ENCODE measurements at places on chromosomes 7 and 10. TPM values are rescaled to one million over a fixed set of nuclear protein-coding genes. Genes with fewer than 3 reads are reported as not detected.

The TEX36 gene
- not detected for total RNA-seq

DNA sequence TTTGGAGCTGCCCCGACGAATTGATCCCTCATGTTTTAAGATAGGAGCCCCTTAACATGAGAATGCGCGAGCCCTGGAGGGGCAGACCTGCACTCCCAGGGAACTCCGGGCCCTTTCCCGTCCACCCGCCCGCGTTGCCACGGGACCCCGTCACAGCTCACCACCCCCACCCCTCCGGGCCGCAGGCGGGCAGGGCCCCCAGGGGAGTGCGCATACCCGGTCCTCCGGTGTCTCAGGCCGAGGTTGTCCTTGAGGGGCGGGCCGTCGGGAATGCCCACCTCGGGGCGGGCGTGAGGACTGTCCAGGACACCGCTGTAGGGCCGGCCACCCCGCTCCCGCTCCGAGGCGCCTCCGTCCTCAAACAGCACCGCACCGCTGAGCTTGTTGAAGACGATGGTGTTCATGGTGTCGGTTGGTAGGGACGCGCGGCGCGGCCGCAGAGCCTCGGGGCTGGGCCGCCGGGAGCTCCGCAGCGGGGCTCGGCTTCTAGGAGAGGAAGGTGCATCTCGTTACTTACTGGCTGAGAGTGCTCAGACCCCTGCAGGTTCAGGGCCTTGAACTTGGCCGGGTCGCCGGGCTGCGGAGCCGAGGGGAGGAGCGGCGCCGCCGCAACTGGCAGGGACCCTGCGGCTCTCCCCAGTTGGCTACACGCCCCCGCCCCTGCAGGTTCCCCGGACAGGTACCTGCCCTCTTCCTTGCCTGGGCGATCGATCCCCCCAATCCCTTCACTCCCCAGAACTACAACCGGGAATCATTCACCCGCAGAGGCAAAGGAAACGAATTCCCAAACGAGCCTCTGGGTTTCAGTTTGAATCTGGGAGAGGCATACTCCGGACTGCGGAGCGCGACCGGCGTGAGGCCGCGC, 2.4 kb downstream of the MKX start:
- peak; percentile 86 for DNase-seq

DNA sequence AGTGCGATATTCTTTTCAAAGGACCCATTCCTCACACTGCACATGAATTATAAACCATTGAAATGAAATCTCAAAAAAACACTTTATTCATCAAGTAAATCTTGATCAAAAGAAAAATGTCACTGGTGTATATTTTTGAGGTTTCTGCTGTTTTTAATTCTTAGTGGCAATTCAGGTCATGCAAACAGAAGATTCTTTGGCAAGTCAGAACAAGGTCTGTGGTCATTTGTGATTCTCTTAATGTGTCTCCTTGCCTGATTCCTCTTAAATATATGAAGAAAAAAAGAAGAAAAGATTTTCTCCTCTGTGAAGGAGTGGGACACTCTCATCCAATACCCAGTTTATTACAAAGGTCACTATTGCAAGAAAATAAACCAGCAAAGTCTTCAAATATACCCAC, 308.2 kb upstream of the BMPER start:
- no peak for DNase-seq

DNA sequence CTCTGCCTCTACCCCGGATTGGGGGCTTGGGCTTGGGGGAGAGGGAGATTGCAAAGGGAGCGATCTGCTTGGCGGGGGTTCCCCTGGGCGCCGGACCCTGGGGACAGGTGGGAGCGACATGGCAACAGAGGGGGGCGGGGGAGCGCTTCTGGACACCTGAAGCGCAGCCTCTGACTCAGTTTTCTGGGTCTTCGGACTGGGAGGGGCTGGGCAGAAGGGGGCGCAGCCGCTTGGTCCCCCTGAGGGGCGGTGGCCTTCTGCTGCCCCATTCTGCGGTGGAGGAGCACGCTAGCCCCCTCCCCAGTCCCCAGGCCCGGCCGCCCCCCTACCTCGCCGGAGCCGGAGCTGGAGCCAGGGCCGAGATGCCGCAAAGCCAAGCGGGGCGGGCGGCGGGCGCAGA, 380 bp downstream of the NAT16 start:
- DNase-seq = no peak

DNA sequence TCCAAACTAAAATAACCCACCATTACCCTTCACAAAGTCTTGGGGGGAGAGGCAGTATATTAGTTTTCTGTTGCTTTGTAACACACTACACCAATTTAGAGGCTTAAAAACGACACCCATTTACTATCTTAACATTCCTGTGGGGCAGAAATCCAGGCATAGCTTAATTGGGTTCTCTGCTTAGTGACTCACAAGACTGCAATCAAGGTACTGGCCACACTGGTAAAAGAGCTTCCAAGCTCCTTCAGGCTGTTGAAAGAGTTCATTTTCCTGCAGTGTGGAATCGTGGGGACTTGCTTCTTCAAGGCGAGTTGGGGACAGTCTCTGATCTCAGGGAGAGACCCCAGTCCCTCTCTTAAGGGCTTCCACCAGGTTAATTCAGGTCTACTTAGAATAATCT, 139.1 kb downstream of the XPNPEP1 start:
- DNase-seq = no peak

DNA sequence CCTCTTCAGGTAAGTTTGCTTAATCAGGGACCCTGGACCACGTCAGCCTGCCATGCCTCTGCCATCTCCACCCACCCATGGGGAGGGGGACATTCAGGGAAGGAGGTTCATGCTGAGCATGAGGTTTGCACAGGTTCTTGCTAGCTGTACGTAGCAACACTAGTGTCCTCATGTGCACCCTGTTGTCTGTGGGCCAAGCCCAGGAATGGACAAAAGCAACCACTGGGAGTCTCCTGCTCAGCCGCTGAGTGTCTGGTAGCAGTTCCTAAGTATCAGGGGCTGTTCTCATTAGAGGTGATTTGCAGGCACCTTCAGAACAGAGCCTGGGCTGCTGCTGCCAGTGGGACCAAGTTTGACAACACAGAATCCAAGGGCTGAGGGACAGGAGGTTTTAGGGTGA, 17.9 kb downstream of the CASP7 start:
- DNase-seq = no peak

GRCh38 chr10:29238523-29239135, 50.2 kb upstream of the LYZL1 start:
- no peak for DNase-seq

DNA sequence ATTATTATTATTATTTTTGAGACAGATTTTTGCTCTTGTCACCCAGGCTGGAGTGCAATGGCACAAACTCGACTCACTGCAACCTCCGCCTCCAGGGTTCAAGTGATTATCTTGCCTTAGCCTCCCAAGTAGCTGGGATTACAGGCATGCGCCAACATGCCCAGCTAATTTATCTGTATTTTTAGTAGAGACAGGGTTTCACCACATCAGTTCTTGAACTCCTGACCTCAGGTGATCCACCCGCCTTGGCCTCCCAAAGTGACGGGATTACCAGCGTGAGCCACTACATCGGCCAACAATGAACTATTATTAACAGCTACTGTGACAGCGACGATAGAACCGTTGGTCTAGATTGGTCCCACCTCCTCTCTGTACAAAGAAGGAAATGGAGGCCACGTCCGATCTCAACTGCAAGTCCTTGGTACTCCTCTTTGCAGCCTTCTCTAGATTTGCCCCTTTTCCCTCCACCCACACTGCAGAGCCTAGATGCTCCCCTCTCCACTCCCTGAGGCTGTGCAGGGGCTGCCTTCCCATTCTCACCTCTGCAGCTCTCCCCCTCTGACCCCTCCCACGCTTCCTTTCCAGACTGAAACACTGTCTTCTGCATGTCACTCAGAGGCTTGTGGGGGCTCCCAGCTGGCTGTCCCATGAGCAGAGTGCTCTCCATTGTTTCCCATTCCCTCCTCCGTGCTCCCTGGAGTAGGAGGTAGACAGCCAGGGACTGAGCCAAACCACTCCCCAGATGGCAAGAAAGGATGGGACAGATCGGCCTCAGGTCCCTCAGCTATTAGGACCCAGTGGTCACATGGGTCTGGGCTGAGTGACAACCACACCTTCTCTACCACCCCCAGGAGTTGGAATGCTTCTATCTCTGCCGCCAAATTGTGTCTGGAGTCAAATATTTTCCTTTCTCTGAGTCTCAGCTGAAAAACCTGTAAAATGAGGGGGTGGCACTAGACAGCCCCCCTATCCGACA, 2.3 kb downstream of the LOXL4 start:
- DNase-seq = no peak

GRCh38 chr10:10056961-10057360, 960.7 kb upstream of the CELF2 start:
- no peak for DNase-seq

Measured in posterior vena cava (tissue), 2 donors.